ENCODE measurements at places on chromosomes 5 and 9.
A peak's percentile ranks its signal among the peaks of the same experiment; 100 is the strongest.

GRCh38 chr5:37715361-37715760, 124.5 kb downstream of the GDNF start:
- no peaks in the 10 kb centered on the region for H3K36me3 ChIP-seq
- H3K4me1 ChIP-seq, result peaks cover 16% of the 10 kb centered on the region
- no peak overlapping the region for H3K27ac ChIP-seq
- no peaks in the 10 kb centered on the region for H3K27me3 ChIP-seq
- no peak for DNase-seq
- no peak overlapping the region for H3K4me3 ChIP-seq

DNA sequence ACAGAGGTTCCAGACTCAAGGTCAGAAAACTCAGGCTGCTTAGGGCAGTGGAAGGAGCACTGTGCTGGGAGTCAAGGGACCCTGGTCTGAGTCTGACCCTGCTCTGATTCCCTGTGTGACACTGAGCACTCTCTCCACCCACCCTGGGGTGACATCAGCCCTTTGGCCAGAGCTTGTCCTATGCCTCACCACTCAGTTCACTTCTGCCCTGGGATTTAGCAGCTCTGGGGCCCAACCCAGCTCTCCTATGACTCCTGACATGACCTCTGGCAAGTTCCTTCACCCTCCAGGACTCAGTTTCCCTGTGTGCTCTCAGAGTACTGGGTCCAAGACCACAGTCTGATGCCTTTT, 63.9 kb downstream of the FAM114A2 start:
- no peaks in the 10 kb centered on the region for H3K4me1 ChIP-seq
- no peak overlapping the region for H3K27ac ChIP-seq
- H3K27me3 ChIP-seq, result peaks cover 83% of the 10 kb centered on the region
- H3K4me3 ChIP-seq, result no peak overlapping the region

DNA sequence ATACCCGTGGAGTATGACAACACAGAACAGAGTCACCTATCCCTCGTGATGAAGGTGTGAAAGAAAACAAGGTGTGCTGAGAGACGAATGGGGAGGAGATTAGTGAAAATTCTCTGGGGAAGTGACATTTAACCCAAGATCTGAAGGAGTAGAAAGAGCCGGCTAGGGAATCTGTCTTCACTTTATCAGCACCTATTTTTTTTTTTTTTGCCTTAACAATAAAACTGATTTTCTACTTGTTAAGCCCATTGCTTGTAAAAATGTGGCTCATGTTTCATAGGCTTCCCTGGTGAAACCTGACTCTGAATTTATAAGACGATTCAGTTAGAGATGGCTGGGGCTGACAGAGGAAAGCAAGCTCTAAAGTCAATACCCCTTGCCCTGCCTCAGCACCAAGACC, 322.6 kb upstream of the MSX2 start:
- H3K4me1 ChIP-seq, result peaks cover 18% of the 10 kb centered on the region
- no peak overlapping the region for H3K4me3 ChIP-seq
- H3K27ac ChIP-seq, result no peak overlapping the region

GRCh38 chr9:4277531-4277991, 22.3 kb downstream of the GLIS3 start:
- no peaks in the 10 kb centered on the region for H3K27me3 ChIP-seq
- peaks cover 34% of the 10 kb centered on the region for H3K4me1 ChIP-seq
- H3K36me3 ChIP-seq, result peaks cover 14% of the 10 kb centered on the region
- peak overlapping the region; percentile 33 for H3K4me3 ChIP-seq
- H3K27ac ChIP-seq, result peak overlapping the region; percentile 87

DNA sequence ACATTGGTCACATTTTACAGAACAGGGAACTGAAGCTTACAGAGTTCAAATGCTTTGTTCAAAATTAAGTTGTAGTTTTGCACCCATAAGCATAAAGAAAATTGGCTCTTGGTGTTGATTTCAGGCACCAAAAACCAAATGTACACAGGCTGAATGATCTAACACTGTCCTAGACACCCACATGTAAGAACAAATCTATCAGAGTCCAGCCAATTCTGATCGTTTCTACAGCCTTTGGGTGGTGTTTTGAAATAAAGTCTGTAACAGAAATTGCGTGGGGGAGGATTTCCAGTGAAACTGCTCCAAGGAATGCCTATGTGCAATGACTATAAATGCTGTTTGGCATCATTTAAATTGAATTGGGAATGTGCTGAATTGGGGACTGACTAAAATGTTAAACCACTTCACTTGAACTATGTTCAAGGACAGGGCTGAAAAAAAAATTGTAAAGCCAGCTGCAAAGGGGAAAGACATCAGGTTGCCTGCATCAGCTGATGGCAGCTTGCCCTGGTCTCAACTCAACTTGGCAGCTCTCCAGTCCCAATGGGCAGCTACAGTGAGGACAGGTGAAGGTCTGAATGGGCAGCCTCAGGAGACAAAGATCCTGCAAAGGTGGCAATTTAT, 92.2 kb upstream of the TRPC7 start:
- no peaks in the 10 kb centered on the region for H3K36me3 ChIP-seq
- DNase-seq, result no peak

GRCh38 chr9:79735023-79735779, 163.4 kb downstream of the TLE4 start:
- no peaks in the 10 kb centered on the region for H3K4me1 ChIP-seq
- H3K4me3 ChIP-seq, result no peak overlapping the region
- no peak overlapping the region for H3K27ac ChIP-seq
- no peaks in the 10 kb centered on the region for H3K27me3 ChIP-seq
- no peak for DNase-seq

- no peaks in the 10 kb centered on the region for H3K4me1 ChIP-seq
- H3K27ac ChIP-seq, result no peak overlapping the region
- H3K4me3 ChIP-seq, result no peak overlapping the region
- peaks cover 53% of the 10 kb centered on the region for H3K27me3 ChIP-seq
- H3K36me3 ChIP-seq, result no peaks in the 10 kb centered on the region
Measured at GRCh38 chr5:169856571-169856970, 123.7 kb downstream of the INSYN2B start.

DNA sequence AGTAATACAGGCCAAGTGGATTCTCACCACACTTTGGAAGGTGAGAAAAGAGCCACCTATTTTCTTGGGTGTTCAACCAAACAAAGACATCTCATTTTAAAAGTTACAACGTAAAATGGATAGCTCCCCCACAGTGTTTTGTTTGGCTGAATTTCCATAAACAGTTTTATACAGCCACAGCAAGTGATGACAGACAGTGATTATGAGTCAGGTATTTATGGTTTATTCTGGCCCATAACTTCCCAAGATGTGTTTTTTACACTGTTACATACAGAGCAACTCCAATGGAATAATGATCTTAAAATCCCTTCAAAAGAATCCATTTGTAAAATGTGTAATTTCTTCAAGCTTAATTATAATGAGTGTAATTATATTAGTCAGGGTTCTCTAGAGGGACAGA, 421.3 kb downstream of the TLE1 start:
- H3K36me3 ChIP-seq, result no peaks in the 10 kb centered on the region
- no peaks in the 10 kb centered on the region for H3K27me3 ChIP-seq
- H3K27ac ChIP-seq, result no peak overlapping the region
- H3K4me3 ChIP-seq, result no peak overlapping the region
- H3K4me1 ChIP-seq, result no peaks in the 10 kb centered on the region

- H3K4me3 ChIP-seq, result no peak overlapping the region
- no peaks in the 10 kb centered on the region for H3K27me3 ChIP-seq
- peaks cover 58% of the 10 kb centered on the region for H3K4me1 ChIP-seq
- peak overlapping the region; percentile 71 for H3K27ac ChIP-seq
Measured at GRCh38 chr5:134554319-134555222, 29.1 kb downstream of the JADE2 start.

DNA sequence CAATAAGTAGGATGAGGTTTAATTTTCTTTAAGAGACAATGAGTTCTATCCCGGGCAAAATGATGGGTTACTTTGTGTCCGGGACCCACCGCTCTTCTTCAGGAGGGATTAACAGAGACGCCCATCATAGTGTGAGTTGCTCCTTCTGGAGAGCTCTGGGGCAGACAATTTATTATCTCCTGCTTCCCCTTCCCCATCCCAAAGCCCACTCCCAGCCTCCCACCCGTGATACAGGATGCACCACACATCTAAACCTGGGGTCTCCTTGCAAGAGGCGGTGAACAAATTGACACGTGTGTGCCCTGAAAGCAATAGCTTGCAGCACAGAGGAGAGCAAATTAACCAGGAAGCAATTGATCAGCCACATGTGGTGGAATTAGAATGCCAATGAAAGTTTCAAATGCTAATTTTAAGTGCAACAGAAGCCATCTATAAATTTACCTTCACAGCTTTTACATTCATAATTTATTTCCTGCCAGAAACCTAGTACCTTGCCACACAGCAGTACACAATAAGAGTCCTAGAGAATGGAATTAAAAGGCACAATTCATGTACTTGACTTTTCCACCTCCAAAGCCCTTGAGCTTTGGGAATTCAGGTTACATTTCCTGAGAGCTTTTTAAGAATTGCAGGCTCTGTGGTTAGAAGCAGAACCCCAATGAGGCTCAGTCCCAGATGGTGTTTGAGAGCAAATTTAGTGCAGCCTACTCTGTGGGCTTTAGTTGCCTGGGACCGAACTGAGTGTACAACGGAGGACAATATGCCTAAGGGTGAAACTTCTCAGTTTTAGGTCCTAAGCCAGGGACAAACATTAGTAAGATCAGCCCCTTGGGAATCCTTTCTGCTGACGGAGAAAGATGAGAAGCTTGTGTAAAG, 399.6 kb downstream of the MED10 start:
- H3K4me3 ChIP-seq, result no peak overlapping the region
- H3K27me3 ChIP-seq, result no peaks in the 10 kb centered on the region
- H3K36me3 ChIP-seq, result no peaks in the 10 kb centered on the region
- H3K4me1 ChIP-seq, result no peaks in the 10 kb centered on the region

DNA sequence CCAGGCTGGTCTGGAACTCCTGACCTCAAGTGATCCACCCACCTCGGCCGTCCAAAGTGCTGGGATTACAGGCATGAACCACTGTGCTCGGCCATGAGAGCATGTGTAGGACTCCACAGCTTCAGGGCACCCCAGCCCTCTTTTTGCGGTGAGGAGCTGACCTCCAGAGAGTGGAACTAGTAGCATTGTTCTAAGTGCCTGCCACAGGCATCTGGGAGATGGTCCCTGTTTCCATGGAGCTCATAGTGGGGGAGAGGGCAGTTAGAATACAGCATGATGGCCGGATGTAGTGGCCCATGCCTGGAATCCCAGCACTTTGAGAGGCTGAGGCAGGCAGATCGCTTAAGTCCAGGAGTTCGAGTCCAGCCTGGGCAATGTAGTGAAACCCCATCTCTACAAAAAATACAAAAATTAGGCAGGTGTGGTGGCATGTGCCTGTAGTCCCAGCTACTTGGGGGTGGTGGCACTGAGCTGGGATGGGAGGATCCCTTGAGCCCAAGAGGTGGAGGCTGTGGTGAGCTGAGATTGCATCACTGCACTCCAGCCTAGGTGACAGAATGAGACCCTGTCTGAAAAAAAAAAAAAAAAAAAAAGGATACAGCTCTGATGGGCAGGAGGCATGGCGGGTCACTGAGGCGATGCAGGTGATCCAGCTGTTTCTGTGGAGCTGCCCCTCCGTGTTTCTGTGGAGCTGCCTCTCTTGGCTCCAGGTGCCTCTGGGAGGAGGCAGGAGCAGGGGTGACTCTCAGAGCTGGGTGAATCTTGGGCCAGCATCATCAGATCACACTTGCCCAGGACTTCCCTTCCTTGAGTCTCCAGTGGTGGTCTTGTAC, 4.2 kb downstream of the ASS1 start:
- H3K27ac ChIP-seq, result no peak overlapping the region
- peaks cover 13% of the 10 kb centered on the region for H3K36me3 ChIP-seq
- H3K4me1 ChIP-seq, result peaks cover 9% of the 10 kb centered on the region
- no peak for DNase-seq

GRCh38 chr9:78010445-78010844, 21.2 kb downstream of the GNAQ start:
- H3K36me3 ChIP-seq, result no peaks in the 10 kb centered on the region
- H3K4me1 ChIP-seq, result no peaks in the 10 kb centered on the region
- H3K27me3 ChIP-seq, result no peaks in the 10 kb centered on the region
- no peak for DNase-seq
- H3K27ac ChIP-seq, result no peak overlapping the region
- no peak overlapping the region for H3K4me3 ChIP-seq

- DNase-seq, result no peak
- no peaks in the 10 kb centered on the region for H3K27me3 ChIP-seq
- H3K27ac ChIP-seq, result no peak overlapping the region
Measured at GRCh38 chr5:83145882-83146331, 68.6 kb downstream of the XRCC4 start.

- no peaks in the 10 kb centered on the region for H3K4me1 ChIP-seq
- no peaks in the 10 kb centered on the region for H3K27me3 ChIP-seq
- H3K36me3 ChIP-seq, result no peaks in the 10 kb centered on the region
- no peak overlapping the region for H3K4me3 ChIP-seq
- no peak for DNase-seq
Measured at GRCh38 chr5:27788184-27788583, 749.8 kb upstream of the CDH9 start.

DNA sequence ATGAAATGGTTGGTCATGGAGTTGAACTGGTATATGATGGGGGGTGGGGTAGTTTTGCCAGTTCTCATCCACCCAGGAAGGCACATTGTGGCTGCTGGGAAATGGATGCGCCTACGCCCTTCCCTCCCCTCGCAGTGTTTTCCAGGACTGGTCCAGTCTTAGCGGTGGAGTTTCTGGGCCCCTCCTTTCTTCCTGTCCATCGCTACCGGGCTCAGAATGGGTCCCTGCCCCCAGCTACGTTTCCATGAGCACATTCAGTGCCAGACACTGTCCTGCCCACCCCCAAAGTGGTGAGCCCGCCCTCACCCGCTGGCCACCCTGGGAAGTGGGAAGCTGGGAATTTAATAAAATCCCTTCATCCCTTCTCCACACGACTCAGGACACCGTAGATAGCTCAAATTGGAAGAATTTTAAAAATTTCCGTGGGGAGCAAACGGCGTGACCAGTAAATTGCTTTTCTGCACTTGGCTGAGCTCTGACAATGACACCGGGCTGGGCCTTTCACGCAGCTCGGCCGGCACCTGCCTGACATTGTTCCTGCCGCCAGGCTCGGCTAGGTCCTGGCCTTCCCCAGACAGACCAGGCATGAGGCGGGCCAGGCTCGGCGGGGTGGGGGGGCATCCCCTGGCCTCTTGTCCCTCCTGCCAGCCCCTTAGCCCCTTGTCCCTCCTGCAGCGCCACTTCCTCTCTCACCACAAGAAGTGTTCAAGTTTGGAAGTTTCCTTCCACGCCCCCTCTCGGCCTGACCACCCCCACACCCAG, 3.6 kb downstream of the FGF18 start:
- peaks cover 19% of the 10 kb centered on the region for H3K36me3 ChIP-seq
- H3K27me3 ChIP-seq, result peaks cover 33% of the 10 kb centered on the region
- no peak overlapping the region for H3K4me3 ChIP-seq
- no peak overlapping the region for H3K27ac ChIP-seq

GRCh38 chr5:59709346-59709821, 184.1 kb downstream of the PDE4D start:
- DNase-seq, result no peak
- H3K27me3 ChIP-seq, result no peaks in the 10 kb centered on the region
- H3K36me3 ChIP-seq, result no peaks in the 10 kb centered on the region
- H3K27ac ChIP-seq, result no peak overlapping the region

GRCh38 chr9:96395964-96396363, 12.5 kb upstream of the SLC35D2 start:
- no peak overlapping the region for H3K4me3 ChIP-seq
- H3K27ac ChIP-seq, result no peak overlapping the region
- no peak for DNase-seq
- H3K36me3 ChIP-seq, result peaks cover 3% of the 10 kb centered on the region
- H3K27me3 ChIP-seq, result no peaks in the 10 kb centered on the region

All from Calu3 (cell line).